ENCODE measurements at places on chromosomes 1 and 21. TPM values are rescaled to one million over a fixed set of nuclear protein-coding genes. Genes with fewer than 3 reads are reported as not detected.

LRIF1 gene
- total RNA-seq = 25.2 TPM

DNA sequence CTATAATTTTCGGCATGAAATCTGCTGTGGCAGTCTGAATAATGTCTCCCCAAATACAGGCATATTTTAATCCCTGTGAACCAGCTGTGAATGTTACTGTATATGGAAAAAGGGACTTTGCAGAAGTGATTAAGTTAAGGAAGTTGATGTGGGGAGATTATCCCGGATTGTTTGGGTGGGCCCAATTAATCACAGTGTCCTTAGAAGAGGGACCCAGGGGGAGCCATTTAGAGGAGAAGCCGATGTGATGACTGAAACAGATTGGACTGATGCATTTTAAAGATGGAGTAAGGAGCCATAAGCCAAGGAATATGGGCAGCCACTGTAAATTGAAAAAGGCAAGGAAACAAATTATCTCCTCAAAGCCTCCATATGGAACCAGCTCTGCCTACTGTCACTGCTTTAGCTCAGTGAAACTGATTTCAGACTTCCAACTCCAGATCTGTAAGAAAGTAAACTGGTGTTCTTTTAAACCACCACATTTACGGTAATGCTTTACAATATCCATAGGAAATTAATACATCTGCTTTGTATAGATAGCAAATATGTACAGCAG, 61.1 kb upstream of the GPR88 start:
- no peak for DNase-seq

DNA sequence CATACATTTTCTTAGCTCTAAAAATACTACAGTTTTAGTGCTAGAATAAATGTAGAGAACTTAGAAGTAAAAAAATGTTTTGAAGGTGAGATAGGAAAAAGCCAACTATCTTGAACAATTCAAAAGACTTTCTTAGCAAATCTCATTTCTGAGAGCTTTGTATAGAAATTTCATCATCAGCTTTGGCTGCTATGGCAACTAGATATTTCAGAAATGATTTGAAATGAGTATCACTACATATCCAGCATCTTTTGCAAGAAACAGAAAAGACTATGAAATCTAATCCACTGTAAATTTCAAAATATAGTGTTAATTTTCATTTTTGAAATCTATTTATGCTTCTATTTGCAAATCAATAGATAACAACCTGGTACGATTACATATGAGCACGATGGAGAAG, 57.7 kb downstream of the RGS7 start:
- no peak for DNase-seq

OR6N1 gene
- not detected for total RNA-seq

CDC20 gene
- 123 TPM for total RNA-seq

GRCh38 chr1:47326271-47326670, 7.3 kb upstream of the CMPK1 start:
- no peak for DNase-seq

TSPAN1 gene
- not detected for total RNA-seq

DNA sequence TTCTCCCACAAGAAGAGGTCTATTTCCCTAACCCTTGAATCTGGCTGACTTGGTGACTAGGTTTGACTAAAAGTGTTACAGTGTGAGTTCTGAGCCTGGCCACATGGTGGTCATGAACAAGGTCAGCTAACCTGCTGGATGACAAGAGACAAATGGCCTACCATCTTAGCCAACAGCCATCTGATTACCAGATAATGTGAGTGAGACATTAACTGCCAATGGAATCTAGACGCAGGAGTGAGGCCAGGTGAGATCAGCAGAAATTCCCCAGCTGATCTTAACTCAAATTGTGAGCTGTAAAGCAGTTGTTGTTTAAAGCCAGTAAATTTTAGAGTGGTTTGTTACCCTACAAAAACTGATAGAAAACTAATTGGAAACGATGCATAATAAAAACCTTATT, 320.0 kb downstream of the BRINP2 start:
- DNase-seq = no peak

LMOD1 gene
- total RNA-seq = not detected

ZNF593 gene
- total RNA-seq = 26.5 TPM

KLHDC8A gene
- total RNA-seq = not detected

GRCh38 chr1:1330366-1331067, 563 bp upstream of the TAS1R3 start:
- no peak for DNase-seq

DNA sequence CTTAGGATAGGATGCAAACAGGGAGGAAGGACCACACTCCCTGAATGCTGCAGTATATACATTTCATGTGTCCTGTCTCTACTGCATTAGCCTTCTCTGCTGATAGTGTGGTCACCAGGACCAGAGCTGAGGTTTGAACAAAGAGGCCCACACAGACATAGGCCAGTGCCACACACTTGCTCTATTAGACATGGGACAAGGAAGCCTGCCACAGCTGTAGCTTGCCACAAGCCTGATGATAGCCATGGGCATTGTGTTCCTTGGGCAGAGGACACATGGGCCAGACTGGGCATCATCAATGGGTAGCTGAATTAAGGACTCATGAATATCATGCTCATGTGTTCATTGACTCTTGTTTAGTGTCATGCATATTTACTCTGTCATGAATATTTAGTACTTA, 10.4 kb downstream of the CAMSAP2 start:
- DNase-seq = no peak

GOLT1A gene
- not detected for total RNA-seq

DNA sequence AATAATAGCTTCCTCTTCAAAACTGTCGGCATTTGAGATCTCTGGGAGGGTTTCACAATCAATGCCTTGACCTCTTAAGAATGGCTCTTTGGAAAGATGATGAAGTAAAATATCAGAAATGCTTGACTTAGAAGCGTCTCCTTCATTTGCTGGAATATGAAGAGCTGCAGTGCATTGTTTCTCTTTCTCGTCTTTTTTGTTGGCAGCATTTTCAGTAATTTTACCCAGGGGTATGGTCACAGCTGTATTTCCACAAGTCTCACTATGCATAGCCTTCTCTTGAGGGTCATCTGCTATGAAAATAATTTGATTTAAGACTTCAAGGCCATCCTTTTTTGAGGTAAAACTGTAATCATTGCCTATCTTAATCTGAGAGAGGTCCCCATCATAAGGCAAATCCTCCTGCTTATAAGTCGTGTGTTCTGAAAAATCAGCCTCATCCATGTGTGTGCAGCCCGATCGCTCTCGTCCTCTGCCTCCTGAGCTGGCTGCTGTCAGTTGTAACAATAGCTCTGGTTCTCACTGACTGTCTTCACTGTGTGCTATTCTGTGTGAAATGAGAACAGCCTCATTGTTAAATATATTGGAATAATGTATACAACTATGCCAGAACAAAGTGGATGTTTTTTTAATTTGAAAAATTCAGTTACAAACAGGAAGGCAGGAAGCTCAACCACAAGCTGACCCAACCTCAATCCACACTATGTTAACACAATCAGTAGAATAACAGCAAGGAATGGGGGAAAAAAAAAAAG, 4.5 kb downstream of the AKNAD1 start:
- no peak for DNase-seq

- no peak for DNase-seq
Observed at GRCh38 chr1:93108335-93108734, 29.3 kb downstream of the MTF2 start.

GRCh38 chr1:242056988-242057744, 58.3 kb upstream of the MAP1LC3C start:
- DNase-seq = no peak

DNA sequence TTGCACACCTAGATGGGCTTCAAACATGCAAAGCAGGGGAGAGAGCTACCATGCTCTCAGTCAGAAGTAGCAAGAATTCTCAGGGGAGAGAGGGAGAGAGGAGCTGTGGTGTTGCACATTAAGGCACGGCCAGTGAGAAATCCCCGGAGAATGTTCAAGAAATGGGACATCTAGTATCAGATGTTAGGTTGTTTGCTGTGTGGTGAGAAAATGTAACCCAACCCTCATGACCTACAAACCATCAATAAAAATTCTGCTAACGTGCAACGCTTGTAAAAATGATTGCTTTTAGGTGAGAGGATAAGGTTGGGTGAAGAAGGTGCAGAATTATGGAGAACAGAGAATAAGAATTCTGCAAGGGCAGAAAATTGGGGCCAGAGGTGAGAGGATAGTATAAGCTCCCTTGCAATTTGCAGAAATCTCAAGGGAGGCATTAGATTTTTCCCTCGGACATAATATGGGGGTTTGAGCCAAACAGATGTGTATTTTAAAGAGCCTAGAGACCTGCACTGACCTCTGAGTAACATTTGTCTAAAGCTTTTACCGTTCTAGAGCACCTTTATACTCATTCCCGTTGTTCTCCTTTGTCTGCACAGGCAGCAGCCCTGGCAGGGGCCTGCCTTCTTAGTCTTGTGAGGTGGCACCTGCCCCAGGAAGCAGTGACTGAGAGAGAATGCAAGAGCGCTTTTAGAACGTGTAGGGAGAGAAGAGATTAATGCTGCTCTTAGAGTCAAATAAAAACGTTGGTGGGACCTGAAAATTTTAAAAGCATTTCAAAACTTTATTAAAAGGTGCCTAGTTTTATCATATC, 25.4 kb upstream of the KIAA0040 start:
- no peak for DNase-seq

DNA sequence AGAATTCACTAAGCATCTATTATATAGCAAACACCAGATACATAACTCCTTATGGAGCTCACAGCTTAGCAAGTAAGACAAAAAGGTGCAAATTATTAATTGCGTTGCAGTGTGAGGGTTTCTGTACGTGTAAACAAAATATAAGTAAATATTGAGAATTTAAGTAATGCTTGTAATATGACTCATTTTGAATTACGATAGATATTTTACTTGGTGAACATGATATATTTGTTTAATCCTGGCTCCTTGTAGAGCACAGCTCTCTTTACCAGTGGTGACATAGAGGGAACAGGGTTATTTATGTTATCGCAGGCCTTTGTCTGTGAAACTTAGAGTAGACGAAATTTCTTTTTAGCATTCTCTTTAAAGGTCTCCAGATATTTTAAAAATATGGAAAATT, 36.4 kb downstream of the LYPLAL1 start:
- no peak for DNase-seq

ZNF593OS gene
- not detected for total RNA-seq

- DNase-seq = no peak
Observed at GRCh38 chr1:47865881-47866535, 131.2 kb downstream of the TRABD2B start.

EFNA4 gene
- 7.9 TPM for total RNA-seq

SLAMF7 gene
- 137 TPM for total RNA-seq

DNA sequence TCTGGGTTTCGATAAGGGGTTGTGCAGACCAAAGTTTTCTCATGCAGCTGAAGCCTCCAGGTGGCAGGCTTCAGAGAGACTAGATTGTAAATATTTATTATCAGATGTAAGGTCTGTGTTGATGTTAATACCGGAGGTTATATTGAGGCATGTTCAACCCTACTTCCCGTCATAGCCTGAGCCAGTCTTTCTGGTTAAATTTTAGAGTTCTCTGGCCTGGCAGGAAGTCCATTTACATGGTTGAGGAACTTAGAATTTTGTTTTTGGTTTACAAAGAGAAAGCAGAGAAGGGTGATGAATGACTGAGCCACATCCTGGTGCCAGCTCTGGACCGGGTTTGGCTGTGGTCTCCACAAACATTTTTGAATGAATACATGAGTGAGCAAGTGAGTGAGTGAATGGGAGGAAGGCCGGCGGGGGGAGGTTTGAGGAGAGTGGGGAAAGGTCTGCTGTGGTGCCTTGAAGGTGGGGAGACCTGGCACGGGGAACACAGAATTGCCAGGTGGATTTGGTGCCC, 218.5 kb downstream of the DISC1 start:
- no peak for DNase-seq

DNA sequence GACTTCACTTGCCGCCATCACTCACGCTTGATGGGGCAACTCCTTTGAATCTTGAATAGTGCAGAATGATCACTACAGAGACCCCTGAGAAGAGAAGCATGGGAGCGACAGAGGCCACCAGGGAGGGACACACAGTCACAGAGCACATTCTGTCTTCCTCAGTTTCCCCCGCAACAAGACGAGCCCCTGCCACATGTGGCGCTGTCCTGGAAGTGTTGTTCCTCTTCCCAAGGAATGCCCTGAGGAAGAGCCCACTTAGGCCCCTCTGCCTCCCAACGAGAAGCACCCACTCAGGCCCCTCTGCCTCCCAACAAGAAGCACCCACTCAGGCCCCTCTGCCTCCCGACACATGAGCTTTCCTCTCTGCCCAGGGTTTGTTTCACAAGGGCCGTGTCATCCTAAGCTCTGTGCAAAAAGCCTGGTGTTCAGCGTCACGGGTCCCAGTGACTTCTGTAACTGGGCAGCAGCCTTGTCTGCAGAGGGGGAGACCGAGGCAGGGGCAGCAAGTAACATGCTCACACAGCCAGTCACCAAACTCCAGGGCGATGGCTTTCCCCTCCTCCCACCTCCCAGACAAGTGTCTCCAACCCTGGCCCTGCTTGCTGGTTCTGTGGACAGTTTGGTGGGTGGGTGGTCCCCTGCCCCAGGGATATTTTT, 19.8 kb downstream of the SLC37A1 start:
- DNase-seq = no peak

CAPN8 gene
- 0.28 TPM for total RNA-seq

- no peak for DNase-seq
Observed at GRCh38 chr1:101293461-101294051, 56.7 kb downstream of the S1PR1 start.

IFI44L gene
- 278 TPM for total RNA-seq

PUM1 gene
- total RNA-seq = 112 TPM

AMY1C gene
- not detected for total RNA-seq

- DNase-seq = no peak
Observed at GRCh38 chr1:209657918-209658317, 5.7 kb upstream of the LAMB3 start.

CAMSAP2 gene
- 0.83 TPM for total RNA-seq

RGSL1 gene
- total RNA-seq = not detected

- DNase-seq = no peak
Observed at GRCh38 chr1:87437663-87438295, 109.1 kb downstream of the LMO4 start.

AKIRIN1 gene
- 55.5 TPM for total RNA-seq

IVL gene
- not detected for total RNA-seq

DNA sequence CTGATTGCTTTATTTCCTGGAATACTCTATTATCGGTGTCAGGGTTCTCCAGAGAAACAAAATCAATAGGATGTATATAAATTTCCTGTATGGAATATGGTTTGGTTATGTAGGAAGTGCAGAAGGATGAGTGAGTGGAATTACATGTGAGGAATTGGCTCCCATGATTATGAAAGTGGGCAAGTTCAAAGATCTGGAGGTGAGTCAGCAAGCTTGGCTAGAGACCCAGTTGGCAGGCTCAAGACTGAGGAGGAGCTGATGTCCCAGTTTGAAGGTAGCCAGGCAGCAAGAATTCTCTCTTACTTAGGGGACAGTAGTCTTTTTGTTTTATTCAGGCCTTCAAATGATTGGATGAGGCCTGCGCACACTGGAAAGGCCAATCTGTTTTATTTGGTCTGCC, 57.5 kb downstream of the MAP3K7CL start:
- no peak for DNase-seq

DNA sequence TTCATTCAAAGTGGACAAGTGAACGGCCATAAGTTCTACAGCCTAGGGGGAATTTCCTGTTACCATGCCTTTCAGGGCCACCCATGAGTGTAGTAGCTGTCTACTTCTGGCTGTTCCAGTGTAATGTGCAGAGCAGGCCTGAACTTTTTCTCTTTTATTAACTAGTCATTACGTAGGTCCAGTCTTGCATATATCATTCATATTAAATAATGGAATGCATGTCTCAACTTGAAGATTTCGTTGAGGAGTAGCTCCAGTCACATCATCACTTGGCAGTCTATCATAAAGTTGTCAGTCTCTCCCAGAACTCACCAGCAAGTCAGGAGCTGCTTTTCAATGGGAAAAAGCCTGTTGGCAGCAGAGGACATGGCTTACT, 12.0 kb upstream of the GIPC2 start:
- DNase-seq = no peak

AIM2 gene
- total RNA-seq = 4.4 TPM

GRCh38 chr1:193388165-193388564, 201.8 kb upstream of the B3GALT2 start:
- no peak for DNase-seq

SLC30A10 gene
- total RNA-seq = not detected

IQGAP3 gene
- total RNA-seq = 26.1 TPM

Measured in activated naive CD8-positive, alpha-beta T cell treated with anti-CD3 and anti-CD28 coated beads, Interleukin-2, amount 10 ng/mL, durations not matched to agents 7 days and 5 days (primary cell).